ENCODE measurements at places on chromosomes 2 and 18. TPM values are rescaled to one million over a fixed set of nuclear protein-coding genes. Genes with fewer than 3 reads are reported as not detected.

- DNase-seq: no peak
Measured at GRCh38 chr18:23357996-23358594, 95.0 kb upstream of the RIOK3 start.

- DNase-seq: no peak
Measured at GRCh38 chr2:54675738-54676137, 47.7 kb upstream of the EML6 start.

GRCh38 chr2:187857826-187858225 lies 303.6 kb upstream of the TFPI start:
- DNase-seq: no peak

DNA sequence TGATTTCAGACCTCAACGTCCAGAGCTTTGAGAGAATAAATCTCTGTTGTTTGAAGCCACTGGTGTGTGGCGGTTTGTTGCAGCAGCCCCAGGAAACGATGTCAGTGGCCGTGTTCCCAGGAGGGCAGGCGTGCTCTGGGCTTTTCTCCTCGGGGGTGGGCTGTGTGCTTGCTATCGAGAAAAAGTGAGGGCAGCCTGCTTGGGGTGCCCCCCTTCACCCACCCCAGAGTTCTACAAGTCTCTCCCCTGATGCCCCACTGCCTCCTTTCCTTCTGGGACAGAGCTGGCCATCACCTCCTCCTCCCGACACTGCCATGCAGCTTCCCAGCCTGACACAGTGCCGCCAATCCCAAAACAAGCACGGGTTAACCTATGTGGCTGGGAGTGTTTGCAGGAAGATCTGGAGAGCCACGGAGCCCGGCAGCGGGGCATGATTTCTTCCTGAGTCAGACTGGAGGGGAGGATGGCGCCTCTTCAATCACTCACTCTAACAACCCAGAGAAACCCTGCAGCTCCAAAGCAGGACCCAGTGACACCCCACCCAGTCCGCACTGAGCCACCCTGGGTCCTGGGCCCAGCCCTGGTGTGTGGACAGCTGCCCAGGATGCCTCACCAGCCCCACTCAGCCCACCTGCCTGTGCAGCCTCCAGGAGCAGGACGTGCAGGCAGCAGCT lies 213.7 kb upstream of the RAB6C start:
- no peak for DNase-seq

The GIGYF2 gene
- total RNA-seq: 52.5 TPM

Data from IMR-90 (cell line).